GM12864 (cell line): ENCODE measurements at places on chromosomes 7 and 10.

DNA sequence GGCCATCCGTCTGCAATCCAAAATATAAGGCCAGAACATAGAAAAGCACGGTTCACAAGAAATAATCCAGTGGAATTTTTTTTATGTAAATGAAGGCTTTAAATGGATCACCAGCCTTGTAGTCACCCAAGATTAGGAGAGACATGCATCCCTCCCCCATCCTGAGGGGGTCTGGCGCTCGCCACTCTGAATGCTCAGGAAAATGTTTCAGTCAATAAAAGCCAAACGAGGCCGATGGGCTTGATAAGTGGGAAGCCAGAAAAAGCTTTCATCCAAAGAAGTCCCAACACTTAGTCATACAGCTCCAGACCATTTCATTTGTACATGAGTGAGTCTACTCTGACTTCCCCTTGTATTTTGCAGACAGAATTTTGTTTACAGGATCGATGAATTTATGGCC is 631.8 kb downstream of the GRID1 start:
- no peak for DNase-seq

- no peak for DNase-seq
These were observed 418.6 kb upstream of the NPVF start for GRCh38 chr7:25646726-25647413.

DNA sequence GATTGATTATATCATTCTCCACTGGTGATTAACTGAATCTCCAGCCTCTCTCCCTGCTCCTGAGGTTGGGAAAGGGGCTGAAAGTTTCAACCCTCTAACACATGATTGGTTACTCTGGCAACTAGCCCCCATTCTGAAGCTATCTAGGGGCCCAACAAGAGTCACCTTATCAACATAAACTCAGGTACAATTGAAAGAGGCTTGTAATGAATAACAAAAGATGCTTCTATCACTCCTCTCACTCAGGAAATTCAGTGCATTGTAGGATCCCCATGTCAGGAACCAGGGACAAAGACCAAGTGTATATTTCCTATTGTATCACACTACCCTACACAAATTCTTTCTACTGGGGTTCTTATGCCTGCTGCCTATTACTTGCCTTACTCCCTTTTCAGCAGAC is 123.9 kb upstream of the SLC13A1 start:
- no peak for DNase-seq

DNA sequence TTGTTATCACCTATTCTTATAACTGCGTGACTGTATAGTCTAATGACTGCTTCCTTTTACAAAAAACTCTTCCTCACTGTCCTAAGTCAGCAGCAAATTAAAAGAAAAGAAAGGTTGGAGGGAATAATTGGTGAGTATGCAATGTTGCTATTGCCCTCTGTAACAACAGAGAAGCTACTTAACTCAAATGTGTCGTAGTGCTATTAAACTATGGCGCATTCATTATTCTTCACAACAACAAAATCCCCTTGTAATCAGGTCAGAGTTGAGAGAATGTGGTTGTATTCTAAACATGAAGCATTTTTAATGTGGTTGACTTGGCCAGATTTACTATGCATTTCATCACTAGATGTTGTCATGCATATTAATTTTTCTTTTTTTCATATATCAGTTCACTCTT is 897.8 kb upstream of the PHF14 start:
- DNase-seq, result no peak
